Testis (tissue), 5 donors: ENCODE measurements at places on chromosomes 6 and 20. TPM values are rescaled to one million over a fixed set of nuclear protein-coding genes. Genes with fewer than 3 reads are reported as not detected.

Gene DNMT3B
- total RNA-seq, result 20.6 TPM

Gene SNAI1
- 7.6 TPM for total RNA-seq

Gene CNKSR3
- total RNA-seq, result 28.7 TPM

Gene GPR6
- not detected for total RNA-seq

Gene PDYN
- total RNA-seq, result 4.2 TPM

Gene GPR63
- total RNA-seq, result 6.3 TPM

Gene GSTA2
- total RNA-seq, result 85.9 TPM

Gene BMP2
- 1.7 TPM for total RNA-seq
